ENCODE measurements at places on chromosomes 4 and X. TPM values are rescaled to one million over a fixed set of nuclear protein-coding genes. Genes with fewer than 3 reads are reported as not detected.

The ARHGAP4 gene
- not detected for polyA plus RNA-seq

The MTMR8 gene
- 0.15 TPM for polyA plus RNA-seq

The CACNA1F gene
- not detected for polyA plus RNA-seq

The GLRA3 gene
- polyA plus RNA-seq = 18.9 TPM

The S100P gene
- 1.0 TPM for polyA plus RNA-seq

The LGI2 gene
- polyA plus RNA-seq = 0.90 TPM

The VCX2 gene
- not detected for polyA plus RNA-seq

The TASL gene
- not detected for polyA plus RNA-seq

The UGT2B28 gene
- not detected for polyA plus RNA-seq

The MEPE gene
- not detected for polyA plus RNA-seq

The TRPC3 gene
- polyA plus RNA-seq = 361 TPM
